ENCODE measurements at places on chromosomes 5 and 9. TPM values are rescaled to one million over a fixed set of nuclear protein-coding genes. Genes with fewer than 3 reads are reported as not detected.

GRCh38 chr5:41921166-41921565 is 3.9 kb upstream of the FBXO4 start:
- no peak for DNase-seq

GRCh38 chr5:138303372-138303771 is 28.2 kb downstream of the CDC25C start:
- no peak for DNase-seq

SEMA5A gene
- 43.2 TPM for total RNA-seq

AJM1 gene
- total RNA-seq, result 7.7 TPM

DNA sequence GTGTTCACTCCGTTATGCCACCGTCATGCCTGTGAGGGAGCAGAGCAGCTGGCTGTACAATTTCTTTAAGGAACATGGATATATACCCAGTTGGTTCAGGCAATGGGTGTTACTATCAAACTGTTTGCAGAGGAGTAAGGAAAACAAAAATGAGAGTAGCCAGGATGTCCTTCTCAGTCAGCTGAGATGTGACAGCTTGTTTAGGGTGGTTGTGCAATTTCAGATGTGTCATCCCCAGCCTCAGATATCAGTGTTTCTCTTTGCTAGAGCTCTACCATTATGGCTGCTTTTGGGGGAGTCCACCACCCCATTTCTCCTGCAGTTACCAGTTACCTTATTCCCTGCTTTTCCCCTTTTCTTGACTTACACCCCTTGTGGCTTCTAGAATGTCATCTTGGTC is 135.2 kb upstream of the SLC24A2 start:
- no peak for DNase-seq

GRCh38 chr9:86842573-86842972 is 104.7 kb downstream of the GAS1 start:
- DNase-seq, result no peak

GRCh38 chr9:130927995-130928900 is 10.8 kb downstream of the FIBCD1 start:
- DNase-seq, result peak; percentile 66

ARL14EPL gene
- total RNA-seq, result not detected

ENTREP1 gene
- 22.1 TPM for total RNA-seq

TAF11L10 gene
- not detected for total RNA-seq

- no peak for DNase-seq
Measured at GRCh38 chr9:86676396-86676795, 270.9 kb downstream of the GAS1 start.

GRCh38 chr5:151251001-151251551 is 1.9 kb upstream of the GM2A start:
- DNase-seq, result no peak

GRCh38 chr5:116764941-116765340 is 190.3 kb upstream of the SEMA6A start:
- no peak for DNase-seq

GTF3C4 gene
- total RNA-seq, result 8.4 TPM

GRCh38 chr9:106326493-106326892 is 536.5 kb upstream of the ZNF462 start:
- no peak for DNase-seq

Measured in left ventricle myocardium inferior (tissue), 1 donor.